ACHN (cell line): ENCODE measurements at places on chromosomes 4 and X.

- peak; percentile 16 for DNase-seq
These were observed 48.5 kb upstream of the GRIA2 start for GRCh38 chr4:157172011-157172410.

DNA sequence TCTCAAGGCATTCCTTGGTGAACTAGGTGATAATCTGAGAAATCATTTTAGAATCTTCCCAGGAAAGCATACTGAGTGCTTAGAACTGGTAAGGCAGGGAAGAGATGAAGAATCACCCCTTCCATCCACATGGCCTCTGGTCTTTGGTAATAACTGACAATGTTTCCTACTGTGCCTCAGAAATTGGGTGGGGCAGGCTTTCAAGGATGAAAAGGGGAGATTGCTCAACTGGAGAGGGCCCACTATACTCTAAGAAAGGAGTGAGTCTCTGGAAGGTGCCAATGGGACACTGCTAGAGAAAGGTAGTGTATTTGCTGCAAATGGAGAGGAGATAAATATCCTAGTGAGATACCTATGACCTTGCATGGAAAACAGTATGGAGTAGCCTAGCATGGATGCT is 135.0 kb upstream of the SCML1 start:
- no peak for DNase-seq

DNA sequence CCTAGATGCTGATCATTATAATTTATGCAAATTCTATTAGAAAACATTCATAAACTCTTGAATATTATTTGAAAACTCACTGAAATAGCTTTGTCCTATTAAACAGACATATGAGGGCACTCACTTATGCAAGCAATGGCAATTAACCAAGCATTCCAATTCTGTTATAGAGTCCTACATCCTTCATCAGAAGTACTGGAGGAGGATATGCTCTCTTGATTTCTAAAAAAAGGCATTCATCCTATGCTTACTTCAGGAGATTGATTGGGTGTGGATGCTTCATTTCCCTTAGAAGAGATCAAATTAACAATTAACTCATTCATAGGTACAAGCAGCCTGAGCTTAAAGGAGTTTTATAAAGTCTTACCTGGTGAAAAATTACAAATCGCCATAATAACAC is 1317.2 kb downstream of the PCDH7 start:
- DNase-seq, result no peak

DNA sequence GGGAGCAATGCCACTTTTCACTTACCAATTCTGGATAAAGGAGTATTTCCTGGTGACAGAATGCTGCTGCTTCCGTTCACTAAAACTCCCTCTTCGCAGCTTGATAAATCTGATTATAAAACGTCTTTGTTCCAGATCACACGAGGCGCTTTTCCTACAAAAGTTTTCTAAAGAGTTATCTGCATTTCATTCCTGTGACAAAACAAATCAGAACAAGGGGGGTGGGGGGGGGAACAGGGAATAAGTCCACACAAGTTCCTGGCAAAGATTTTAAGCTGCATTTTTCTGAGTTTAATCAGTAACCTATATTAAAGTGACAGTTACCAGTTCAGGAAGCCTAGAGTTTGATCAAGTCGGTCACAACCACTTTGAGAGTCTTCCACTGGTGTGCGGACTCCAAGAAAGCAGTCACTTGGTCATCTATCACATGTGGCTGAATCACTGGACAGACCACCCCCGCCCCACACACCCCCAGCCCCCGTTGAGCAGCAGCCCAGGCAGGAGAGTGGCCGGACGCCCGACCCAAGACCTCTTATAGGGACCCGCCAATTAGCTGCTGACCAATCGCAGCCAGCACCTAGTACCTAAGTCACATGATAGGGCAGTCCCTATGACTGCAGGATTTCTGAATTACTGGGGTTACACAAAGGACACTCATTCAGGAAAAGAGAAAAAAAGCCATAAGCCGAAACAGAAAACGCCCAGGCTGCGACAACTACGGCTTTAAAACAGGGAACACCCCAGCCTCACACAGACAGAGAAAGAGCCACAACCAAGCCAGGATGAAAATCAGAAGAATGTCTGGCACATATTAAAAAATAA is 569.3 kb upstream of the DIPK2B start:
- peak; percentile 80 for DNase-seq

- no peak for DNase-seq
These were observed 6.9 kb upstream of the WDR1 start for GRCh38 chr4:10123227-10124101.

GRCh38 chr4:185502386-185502785 is 30.9 kb upstream of the CCDC110 start:
- no peak for DNase-seq

GRCh38 chr4:16092682-16093319 is 9.0 kb upstream of the PROM1 start:
- no peak for DNase-seq

DNA sequence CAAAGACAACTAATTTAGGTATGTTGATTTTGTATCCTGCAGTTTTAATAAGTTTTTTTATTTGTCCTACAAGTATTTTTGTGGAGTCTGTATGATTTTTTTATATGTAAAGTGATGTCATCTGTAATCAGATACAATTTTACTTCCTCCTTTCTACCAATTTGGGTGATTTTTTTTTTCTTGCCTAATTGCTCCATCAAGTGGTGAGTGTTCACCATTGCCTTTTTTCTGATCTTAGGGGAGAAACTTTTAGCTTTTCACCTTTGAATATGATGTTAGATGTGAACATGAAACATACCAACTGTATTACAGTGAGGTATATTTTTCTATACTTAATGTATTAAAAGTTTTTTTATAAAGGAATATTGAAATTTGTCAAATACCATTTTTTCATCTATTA is 362.3 kb downstream of the PABPC4L start:
- DNase-seq, result no peak
